ENCODE measurements at places on chromosomes 11 and 22.

- DNase-seq: no peak
Observed at GRCh38 chr11:47932544-47932943, 47.8 kb upstream of the PTPRJ start.

- DNase-seq: no peak
Observed at GRCh38 chr22:22866381-22867111, 21.1 kb upstream of the IGLL5 start.

GRCh38 chr11:33211580-33211979, 45.6 kb upstream of the HIPK3 start:
- no peak for DNase-seq

- DNase-seq: no peak
Observed at GRCh38 chr11:57476757-57477506, 16.6 kb downstream of the RTN4RL2 start.

DNA sequence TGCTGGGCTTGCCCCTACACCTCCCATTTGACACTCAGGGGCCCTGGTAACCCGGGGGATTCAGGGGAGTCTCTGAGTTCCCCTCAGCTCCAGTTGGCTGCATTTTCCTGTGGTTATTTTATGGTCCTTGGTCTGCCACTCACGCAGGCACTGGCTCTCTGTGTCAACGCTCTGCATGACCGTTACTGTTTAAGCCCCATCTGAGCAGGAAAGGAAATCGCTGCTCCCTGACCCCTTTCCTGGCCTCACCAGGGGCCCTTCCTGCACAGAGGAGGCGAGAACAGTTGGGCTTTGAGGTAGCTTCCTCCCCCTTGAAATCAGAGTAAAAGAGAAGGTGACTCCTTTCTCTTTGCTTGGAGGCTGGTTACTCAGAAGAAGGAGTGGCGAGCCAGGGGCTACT, 2.4 kb downstream of the C1QTNF4 start:
- no peak for DNase-seq

DNA sequence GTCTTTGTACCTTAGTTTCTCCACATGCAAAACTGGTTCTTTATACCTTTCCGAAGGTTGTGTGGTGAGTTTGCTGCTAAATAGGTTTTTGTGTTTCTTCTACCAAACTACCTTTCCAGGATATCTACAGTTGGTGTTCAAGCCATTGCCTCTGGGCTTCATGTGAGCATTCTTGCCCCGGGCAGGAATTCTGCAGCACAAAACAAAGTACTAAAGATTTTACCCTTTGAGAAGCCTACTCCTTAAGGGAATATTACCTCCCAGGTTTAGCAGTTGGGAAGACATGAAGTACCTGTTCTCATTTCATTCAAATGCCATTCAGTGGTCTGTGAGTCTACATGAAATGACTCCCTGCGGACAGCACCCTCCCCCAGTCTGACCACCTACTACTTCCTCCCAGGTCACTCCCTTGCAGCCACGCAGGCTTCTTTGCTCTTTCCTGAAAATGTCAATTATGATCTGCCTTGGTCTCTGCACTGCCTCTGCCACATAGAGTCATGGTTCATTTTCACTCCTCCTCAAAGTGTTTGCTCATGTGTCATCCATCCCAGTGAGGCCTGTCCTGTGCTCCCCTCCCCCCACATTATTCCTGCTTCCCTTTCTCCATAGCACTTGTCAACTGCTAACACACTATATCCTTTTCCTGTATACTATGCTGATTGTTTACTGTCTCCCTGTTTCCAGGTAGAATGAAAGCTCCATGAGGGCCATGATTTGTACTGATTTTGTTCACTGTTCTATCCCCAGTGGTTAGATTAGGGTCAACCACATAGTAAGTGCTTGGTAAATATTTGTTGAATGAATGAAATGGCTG, 36.9 kb downstream of the PACS1 start:
- no peak for DNase-seq

- peak; percentile 19 for DNase-seq
Observed at GRCh38 chr22:50218996-50219727, 18.4 kb downstream of the SELENOO start.

GRCh38 chr11:58787903-58788302, 56.2 kb upstream of the GLYAT start:
- no peak for DNase-seq

- DNase-seq: no peak
Observed at GRCh38 chr11:57466680-57467079, 6.4 kb downstream of the RTN4RL2 start.

DNA sequence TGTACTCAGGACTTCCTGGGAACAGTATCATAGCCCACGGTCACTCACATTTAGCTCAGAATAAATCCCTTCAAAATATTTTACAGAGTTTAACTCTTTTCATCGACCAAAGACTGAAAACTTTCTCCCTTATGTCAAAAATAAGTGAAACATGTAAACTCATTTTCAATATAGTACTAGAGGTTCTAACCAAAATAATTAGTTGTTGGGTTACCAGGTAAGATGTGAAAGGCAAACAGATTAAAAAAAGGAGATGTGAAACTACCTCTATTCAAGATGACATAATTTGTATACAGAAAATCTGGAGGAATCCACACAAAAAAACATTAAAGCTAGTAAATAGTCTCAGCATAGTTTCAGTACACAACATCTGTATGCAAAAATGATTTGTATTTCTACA, 20.3 kb downstream of the XKR3 start:
- no peak for DNase-seq

DNA sequence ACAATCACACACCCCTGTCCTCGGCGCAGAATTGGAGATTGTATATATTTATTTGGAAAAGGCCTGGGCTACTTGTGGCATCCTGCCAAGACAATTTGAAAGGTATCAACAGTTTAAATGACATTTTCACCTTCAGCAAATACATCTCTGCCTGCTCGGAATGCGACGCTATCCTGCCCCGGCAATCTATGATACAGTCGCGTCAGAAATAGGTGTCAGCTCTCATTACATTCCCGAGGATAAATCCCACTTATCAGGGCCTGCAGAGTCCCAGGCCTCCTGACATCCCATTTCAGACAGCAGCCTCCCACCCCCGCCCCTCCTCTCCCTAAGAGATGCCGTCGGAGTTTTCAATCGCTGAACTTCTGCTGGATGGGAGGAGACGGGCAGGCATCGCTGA, 114.7 kb downstream of the BRD1 start:
- no peak for DNase-seq

GRCh38 chr11:129973809-129974208, 28.8 kb downstream of the PRDM10 start:
- DNase-seq: no peak

- no peak for DNase-seq
Observed at GRCh38 chr11:95652002-95652472, 137.5 kb downstream of the FAM76B start.

GRCh38 chr11:121563003-121563402, 110.2 kb upstream of the SORL1-AS1 start:
- no peak for DNase-seq

DNA sequence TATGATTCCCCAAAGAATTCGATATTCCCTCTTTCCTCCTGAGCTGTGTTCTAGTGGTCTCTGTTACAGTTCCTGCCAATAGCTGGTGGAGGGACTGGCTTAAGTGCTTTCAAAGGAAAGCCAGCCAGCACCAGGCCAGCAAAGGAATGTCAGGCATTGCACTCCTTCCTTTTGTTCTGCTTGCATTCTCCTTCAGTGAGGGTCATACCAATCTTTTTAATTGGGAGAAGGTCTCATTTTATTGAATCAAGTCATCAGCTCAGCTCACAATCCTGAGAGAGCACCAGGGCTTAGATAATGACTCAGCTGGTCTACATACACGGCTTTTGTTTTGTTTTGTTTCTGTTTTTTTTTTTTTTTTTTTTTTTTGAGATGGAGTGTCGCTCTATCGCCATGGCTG, 222.9 kb downstream of the NAV2 start:
- no peak for DNase-seq

- no peak for DNase-seq
Observed at GRCh38 chr11:79117488-79117887, 323.3 kb downstream of the TENM4 start.

- no peak for DNase-seq
Observed at GRCh38 chr11:104916442-104916841, 18.2 kb upstream of the CASP12 start.

GRCh38 chr11:94845622-94846021, 77.5 kb downstream of the AMOTL1 start:
- no peak for DNase-seq

DNA sequence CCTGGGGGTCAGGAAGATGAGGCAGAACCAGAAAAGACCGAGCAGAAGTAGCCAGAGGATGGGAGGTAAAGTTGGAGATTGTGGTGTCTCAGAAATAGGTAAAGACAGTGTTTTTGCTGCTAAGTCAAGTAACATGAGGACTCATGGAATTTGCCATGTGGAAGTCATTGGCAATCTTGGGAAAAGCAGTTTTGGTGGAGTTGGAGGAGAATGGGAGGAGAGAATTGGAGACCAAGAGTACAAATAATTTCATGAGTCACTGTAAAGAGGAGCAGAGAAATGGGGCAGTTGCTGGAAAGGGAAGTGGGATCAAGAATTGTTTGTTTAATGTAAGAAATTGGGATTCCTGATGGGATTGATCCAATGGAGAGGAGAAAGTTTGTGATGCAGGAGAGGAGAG, 111.7 kb downstream of the LRRC32 start:
- DNase-seq: no peak

DNA sequence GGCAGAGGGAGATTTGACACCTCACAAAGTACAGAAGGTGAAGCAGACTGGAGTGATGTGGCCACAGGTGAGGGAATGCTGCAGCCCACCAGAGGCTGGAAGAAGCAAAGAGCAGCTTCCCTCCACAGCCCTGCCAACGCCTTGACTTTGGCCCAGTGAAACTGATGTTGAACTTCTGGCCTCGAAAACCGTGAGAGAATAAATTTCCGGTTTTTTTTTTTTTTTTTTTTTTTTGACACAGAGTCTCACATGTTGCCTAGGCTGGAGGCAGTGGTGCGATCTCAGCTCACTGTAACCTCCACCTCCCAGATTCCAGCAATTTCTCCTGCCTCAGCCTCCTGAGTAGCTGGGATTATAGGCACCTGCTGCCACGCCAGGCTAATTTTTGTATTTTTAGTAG, 8.7 kb downstream of the KMT5B start:
- DNase-seq: no peak

GRCh38 chr11:15153231-15153630, 38.5 kb downstream of the INSC start:
- no peak for DNase-seq

DNA sequence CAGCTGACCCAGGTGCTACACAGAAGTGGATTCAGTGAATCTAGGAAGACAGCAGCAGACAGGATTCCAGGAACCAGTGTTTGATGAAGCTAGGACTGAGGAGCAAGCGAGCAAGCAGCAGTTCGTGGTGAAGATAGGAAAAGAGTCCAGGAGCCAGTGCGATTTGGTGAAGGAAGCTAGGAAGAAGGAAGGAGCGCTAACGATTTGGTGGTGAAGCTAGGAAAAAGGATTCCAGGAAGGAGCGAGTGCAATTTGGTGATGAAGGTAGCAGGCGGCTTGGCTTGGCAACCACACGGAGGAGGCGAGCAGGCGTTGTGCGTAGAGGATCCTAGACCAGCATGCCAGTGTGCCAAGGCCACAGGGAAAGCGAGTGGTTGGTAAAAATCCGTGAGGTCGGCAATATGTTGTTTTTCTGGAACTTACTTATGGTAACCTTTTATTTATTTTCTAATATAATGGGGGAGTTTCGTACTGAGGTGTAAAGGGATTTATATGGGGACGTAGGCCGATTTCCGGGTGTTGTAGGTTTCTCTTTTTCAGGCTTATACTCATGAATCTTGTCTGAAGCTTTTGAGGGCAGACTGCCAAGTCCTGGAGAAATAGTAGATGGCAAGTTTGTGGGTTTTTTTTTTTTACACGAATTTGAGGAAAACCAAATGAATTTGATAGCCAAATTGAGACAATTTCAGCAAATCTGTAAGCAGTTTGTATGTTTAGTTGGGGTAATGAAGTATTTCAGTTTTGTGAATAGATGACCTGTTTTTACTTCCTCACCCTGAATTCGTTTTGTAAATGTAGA, 1.7 kb downstream of the MALAT1 start:
- no peak for DNase-seq

- DNase-seq: no peak
Observed at GRCh38 chr11:91199866-91200265, 977.0 kb upstream of the CHORDC1 start.

DNA sequence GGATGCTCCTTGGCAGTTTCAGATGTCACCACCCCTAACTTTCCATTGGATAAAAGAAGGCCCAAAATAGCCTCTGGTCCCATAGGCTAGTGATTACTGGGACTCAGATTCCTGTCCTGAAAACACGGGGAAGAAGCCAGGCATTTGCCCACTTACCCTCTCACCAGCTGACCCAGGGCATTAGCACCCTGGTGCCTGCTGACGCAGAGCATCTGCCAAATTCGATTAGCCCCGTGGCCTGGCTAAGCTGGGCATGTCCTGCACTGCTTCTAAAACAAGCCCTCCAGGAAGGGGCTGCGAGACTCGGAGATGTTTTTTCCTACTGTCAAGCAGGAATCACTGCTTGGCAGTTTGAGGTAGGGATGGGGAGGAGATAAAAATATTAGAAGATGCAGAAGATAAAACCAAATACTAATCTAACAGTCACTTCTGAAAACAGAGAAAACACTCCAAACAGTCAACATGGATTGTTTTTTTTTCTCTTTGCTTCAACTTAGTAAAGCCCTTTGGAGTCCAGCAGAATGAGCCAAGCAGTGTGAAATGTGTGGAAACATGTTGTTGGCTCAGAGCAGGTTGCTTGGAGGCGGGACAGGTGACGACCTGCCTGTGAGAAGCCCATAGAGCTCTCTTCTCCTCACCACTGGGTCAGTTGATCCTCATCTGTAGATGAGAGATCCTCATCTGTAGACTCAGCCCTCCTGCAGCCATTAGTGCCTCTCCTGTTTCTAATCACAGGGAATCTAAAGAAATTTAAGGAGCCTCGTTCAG, 54.0 kb downstream of the BDNF start:
- DNase-seq: no peak

- DNase-seq: no peak
Observed at GRCh38 chr11:15072551-15073143, 746 bp upstream of the CALCB start.

DNA sequence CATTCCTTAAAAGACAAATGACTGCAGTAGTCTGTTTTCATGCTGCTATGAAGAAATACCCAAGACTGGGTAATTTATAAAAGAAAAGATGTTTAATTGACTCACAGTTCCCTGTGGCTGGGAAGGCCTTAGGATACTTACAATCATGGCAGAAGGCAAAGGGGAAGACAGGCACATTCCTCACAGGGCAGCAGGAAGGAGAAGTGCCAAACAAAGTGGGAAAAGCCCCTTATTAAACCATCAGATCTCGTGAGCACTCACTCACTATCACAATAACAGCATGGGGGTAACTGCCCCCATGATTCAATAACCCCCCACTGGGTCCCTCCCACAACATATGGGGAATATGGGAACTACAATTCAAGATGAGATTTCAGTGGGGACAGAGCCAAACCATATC, 16.4 kb upstream of the OR2AT4 start:
- no peak for DNase-seq

GRCh38 chr22:30044369-30044768, 35.9 kb upstream of the HORMAD2 start:
- DNase-seq: no peak

DNA sequence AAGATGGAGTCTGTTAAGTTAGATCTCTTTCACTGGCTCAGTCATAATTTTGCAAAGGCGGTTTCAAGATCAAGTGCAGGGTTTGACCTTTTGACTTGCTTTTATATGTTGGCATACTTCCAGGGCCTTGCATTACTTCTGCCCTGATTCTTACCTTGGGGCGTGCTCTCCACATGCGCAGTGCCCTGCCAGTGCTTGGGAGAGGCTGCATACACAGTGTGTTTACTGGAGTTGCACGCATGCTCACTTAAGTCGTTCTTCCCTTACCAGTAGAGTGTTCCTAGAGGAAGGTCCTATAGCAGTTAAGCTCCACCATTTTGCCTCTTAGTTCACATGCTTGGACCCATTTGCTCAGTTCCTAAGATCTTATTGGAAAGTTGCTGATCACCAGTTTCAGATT, 21.0 kb upstream of the TMEM123 start:
- DNase-seq: no peak

Measured in NCI-H1092 (cell line).